ENCODE measurements at places on chromosomes 5 and 9. TPM values are rescaled to one million over a fixed set of nuclear protein-coding genes. Genes with fewer than 3 reads are reported as not detected.
A peak's percentile ranks its signal among the peaks of the same experiment; 100 is the strongest.

- H3K36me3 ChIP-seq = no peaks in the 10 kb centered on the region
- no peaks in the 10 kb centered on the region for H3K4me1 ChIP-seq
Measured at GRCh38 chr5:156667616-156668015, 182.5 kb upstream of the PPP1R2B start.

- H3K4me1 ChIP-seq = no peaks in the 10 kb centered on the region
- no peak overlapping the region for H3K4me3 ChIP-seq
Measured at GRCh38 chr9:33099754-33100153, 23.3 kb upstream of the SMU1 start.

DNA sequence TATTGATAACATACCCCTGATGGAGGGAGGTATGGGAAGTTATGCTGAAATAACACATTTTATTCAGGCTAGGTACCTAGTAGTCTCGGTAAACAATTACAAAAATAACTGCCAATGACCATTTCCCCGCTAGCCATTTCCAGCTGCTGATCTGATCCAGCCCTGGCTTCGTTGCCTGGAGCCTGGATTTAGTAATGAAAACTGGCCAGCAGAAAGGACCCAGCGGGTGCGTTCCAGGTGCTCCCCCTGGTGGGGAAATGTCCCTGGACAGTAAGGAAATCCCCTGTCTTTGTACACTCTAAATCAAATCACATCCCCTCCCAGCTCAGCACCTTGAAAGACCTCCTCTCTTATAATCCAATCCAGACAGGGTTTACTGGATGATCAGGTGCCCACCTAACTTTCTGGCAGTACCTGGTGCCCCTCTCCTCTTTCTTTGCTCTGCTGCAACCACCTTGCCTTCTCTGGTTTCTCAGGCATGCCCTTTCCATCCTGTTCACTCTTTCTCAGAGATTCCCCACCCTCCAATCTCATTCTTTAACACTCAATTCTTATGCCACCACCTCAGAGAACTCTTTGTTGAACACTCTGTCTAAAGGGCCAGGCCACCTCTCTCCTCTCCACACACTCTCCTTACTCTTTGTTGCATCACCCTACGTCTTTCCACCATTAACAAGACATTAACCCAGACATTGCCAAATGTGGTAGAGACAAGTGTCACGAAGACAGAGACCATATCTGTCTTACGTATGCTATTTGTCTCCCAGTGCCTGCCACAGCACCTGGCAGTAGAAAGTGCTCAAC is 50.1 kb upstream of the SMAD5 start:
- H3K27me3 ChIP-seq = no peaks in the 10 kb centered on the region
- no peak overlapping the region for H3K4me3 ChIP-seq
- H3K36me3 ChIP-seq = no peaks in the 10 kb centered on the region

GRCh38 chr9:78542491-78543181 is 245.7 kb downstream of the PSAT1 start:
- H3K27ac ChIP-seq = no peak overlapping the region
- H3K4me3 ChIP-seq = no peak overlapping the region
- no peak for DNase-seq
- H3K27me3 ChIP-seq = no peaks in the 10 kb centered on the region
- no peaks in the 10 kb centered on the region for H3K36me3 ChIP-seq

SPATA24 gene
- total RNA-seq = 3.5 TPM

- no peak overlapping the region for H3K27ac ChIP-seq
- no peak for DNase-seq
- H3K4me3 ChIP-seq = no peak overlapping the region
- no peaks in the 10 kb centered on the region for H3K36me3 ChIP-seq
- no peaks in the 10 kb centered on the region for H3K27me3 ChIP-seq
- no peaks in the 10 kb centered on the region for H3K4me1 ChIP-seq
Measured at GRCh38 chr5:88899096-88899737, 16.2 kb upstream of the MEF2C start.

DNA sequence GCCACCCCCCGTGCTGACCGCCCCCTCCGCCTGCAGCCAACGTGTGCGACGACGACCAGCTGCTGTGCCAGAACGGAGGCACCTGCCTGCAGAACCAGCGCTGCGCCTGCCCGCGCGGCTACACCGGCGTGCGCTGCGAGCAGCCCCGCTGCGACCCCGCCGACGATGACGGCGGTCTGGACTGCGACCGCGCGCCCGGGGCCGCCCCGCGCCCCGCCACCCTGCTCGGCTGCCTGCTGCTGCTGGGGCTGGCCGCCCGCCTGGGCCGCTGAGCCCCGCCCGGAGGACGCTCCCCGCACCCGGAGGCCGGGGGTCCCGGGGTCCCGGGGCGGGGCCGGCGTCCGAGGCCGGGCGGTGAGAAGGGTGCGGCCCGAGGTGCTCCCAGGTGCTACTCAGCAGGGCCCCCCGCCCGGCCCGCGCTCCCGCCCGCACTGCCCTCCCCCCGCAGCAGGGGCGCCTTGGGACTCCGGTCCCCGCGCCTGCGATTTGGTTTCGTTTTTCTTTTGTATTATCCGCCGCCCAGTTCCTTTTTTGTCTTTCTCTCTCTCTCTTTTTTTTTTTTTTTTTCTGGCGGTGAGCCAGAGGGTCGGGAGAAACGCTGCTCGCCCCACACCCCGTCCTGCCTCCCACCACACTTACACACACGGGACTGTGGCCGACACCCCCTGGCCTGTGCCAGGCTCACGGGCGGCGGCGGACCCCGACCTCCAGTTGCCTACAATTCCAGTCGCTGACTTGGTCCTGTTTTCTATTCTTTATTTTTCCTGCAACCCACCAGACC is 80.2 kb downstream of the NTNG2 start:
- peaks cover 19% of the 10 kb centered on the region for H3K4me1 ChIP-seq
- peak overlapping the region; percentile 75 for H3K4me3 ChIP-seq
- H3K36me3 ChIP-seq = no peaks in the 10 kb centered on the region
- peak; percentile 73 for DNase-seq

DNA sequence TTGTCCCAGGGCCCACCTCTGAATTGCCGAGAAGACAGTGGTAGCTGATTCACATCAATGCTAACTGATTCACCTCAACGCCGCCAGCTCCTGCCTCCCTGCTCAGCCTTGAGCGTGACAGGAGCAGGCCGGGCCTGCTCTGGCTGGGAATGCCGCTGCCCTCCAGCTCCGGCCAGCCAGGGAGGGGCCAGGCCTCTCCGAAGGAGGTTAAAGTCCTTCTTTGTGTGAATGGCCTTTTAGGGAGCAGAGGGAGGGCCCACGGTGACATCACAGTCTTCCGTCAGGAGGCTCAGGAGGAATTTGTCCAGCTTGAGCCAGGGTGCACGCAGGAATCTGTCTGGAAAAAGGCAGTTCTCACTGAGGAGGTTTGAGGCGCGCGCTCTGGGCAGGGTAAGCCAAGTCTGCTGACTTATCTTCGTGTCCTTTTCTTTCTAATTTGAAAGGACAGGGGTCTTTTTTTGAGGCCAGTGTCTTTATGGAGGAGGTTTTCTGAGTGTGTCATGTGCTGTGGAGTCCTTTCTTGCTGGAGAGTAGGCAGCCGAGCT is 82.7 kb downstream of the C9orf152 start:
- H3K4me3 ChIP-seq = peak overlapping the region; percentile 41
- H3K4me1 ChIP-seq = peaks cover 67% of the 10 kb centered on the region
- peak overlapping the region; percentile 77 for H3K27ac ChIP-seq
- no peaks in the 10 kb centered on the region for H3K36me3 ChIP-seq

GRCh38 chr5:172452398-172453205 is 1.7 kb downstream of the SH3PXD2B start:
- H3K4me1 ChIP-seq = peaks cover 50% of the 10 kb centered on the region
- H3K27me3 ChIP-seq = no peaks in the 10 kb centered on the region
- peak overlapping the region; percentile 73 for H3K4me3 ChIP-seq
- peak overlapping the region; percentile 76 for H3K27ac ChIP-seq
- no peaks in the 10 kb centered on the region for H3K36me3 ChIP-seq

DNA sequence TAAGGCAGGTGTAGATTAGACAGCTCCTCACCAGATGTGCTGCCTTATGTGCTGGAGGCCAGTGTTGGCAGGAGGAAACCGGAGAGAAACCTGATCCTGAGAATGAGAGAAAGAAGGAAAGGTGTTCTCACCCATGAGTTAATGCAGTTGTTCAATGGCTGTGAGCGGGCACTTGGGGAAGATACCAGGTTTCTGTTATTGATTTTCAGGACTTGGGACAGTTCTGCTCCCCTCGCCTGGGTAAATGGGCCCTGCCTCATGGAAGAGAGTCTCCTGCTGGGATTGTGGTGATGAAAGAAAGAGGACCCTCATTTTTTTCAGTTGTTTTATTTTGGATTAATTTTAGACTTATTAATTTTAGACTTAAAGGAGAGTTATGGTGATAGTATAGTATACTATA is 59.5 kb downstream of the EGFLAM start:
- no peak overlapping the region for H3K4me3 ChIP-seq
- H3K27me3 ChIP-seq = no peaks in the 10 kb centered on the region
- H3K4me1 ChIP-seq = no peaks in the 10 kb centered on the region
- DNase-seq = no peak

DNA sequence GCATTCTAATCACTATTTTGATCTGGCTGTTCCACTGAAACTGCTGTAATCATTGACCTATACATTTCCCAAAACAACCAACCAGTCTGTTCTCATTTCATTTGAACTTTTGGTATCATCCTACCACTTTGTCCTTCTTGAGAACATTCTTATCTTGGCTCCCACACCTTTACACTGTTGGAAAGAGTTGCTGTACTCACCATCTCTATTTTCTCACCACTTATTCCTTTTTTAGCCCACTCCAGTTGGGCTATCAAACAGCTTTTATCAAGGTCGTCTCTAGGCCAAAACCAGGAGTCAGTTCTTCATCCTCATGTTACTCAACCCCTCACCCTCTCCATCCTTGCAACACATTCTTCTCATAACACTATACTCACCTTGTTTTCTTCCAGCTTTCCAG is 170.1 kb downstream of the KDM4C start:
- H3K27ac ChIP-seq = no peak overlapping the region
- H3K27me3 ChIP-seq = no peaks in the 10 kb centered on the region
- no peaks in the 10 kb centered on the region for H3K36me3 ChIP-seq
- peaks cover 7% of the 10 kb centered on the region for H3K4me1 ChIP-seq
- no peak overlapping the region for H3K4me3 ChIP-seq
- DNase-seq = no peak

- DNase-seq = no peak
- H3K27me3 ChIP-seq = peaks cover 5% of the 10 kb centered on the region
- no peak overlapping the region for H3K27ac ChIP-seq
- no peaks in the 10 kb centered on the region for H3K4me1 ChIP-seq
- H3K36me3 ChIP-seq = no peaks in the 10 kb centered on the region
Measured at GRCh38 chr9:32589083-32589723, 16.2 kb upstream of the NDUFB6 start.

FCN1 gene
- total RNA-seq = 84.4 TPM

ABO gene
- 25.0 TPM for total RNA-seq

PDE6A gene
- not detected for total RNA-seq
